Stimulated activated CD8-positive, alpha-beta memory T cell treated with anti-CD3 and anti-CD28 coated beads, Interleukin-7, amount 100 ng/mL, for 1 hour (primary cell): ENCODE measurements at places on chromosomes 3 and 15.

DNA sequence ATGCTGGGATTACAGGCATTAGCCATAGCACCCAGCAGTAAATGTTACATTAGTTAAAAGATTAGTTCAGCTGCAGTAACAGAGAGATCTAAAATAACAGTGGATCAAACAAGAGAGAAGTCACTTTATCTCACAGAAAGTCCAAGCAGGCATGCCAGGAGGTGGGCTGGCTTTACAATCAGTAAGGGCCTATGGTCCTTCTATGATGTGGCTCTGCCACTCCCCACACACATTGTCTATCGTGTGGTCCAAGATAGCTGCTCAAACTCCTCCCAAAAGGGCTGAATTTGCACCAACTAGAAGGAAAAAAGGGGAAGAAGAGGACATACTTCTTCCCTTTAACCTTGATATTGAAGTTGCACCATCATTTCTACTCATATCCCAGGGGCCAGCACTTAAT, 4.6 kb upstream of the RUVBL1 start:
- no peak for DNase-seq

DNA sequence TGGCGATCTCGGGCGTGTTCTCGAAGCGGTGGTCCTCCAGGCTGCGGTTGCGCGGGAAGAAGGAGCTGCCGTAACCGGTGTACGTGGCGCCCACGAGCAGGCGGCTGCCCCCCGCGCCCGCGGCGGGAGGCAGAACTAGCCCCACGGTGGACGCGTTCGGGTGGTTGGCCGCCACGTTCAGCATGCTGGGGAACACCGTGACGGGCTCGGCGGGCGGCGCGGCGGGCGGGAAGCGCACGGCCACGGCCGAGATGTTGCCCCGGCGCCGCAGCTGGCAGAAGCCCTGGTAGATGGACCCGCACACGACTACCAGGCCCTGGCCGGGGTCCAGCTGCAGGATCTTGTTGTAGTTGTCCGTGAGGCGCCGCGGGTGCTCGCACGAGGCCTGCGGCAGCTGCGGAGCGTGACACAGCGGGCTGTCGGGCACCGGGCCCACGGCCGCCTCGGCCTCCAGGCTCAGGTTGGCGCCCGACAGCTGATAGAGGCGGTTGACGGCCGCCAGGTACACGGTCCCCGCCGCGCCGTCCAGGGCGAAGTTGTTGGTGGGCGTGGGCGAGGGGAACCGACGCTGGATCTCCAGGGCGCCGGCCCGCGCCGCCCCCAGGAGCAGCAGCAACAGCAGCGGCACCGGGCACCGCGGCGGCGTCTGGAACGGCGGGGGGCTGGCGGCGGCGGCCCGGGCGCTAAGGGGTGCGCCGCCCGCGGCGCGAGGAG, 397 bp downstream of the PLXND1 start:
- DNase-seq, result no peak

DNA sequence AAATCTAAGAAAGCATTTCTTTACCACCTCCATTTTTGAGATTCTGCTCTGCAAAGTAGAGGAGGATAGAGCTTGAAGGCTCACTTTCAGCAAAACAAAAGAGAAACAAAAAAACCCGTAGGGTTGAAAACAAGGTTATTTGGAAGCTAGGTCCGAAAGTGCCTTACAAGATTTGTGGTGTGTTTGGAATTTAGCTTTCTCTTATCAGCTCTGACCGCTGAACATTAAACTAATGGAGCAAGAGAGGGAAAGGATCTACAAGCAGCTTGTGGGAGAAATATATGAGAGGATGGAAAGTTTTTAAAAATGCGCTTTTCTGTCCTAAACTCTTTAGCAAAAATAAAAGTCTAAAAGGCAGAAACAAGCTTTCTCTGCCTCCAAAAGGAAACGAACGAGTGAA, 545.5 kb downstream of the NTRK3 start:
- DNase-seq, result no peak

DNA sequence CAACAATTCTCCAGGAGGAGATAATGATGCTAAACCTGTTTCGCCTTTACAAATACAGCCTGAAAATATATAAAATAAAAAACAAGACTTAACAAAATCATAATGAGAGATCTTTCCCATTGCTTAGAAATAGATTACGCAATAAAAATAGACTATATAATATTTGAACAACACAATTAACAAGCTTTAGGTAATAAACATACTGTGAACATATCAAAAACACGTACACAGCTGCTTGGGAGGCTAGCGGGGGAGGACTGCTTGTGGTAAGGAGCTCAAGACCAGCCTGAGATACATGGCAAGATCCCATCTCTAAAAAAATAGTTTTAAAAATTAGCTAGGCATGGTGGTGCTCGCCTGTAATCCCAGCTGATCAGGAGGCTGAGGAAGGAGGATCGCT, 8.7 kb downstream of the NSMCE3 start:
- no peak for DNase-seq

- no peak for DNase-seq
Observed at GRCh38 chr15:92384381-92384780, 9.3 kb upstream of the ST8SIA2 start.

- no peak for DNase-seq
Observed at GRCh38 chr3:194577986-194578905, 55.0 kb downstream of the TMEM44 start.
